Heart right ventricle (tissue), 16 donors: ENCODE measurements at places on chromosomes 5 and 9. TPM values are rescaled to one million over a fixed set of nuclear protein-coding genes. Genes with fewer than 3 reads are reported as not detected.

- H3K27me3 ChIP-seq: no peaks in the 10 kb centered on the region
- H3K4me3 ChIP-seq: no peak overlapping the region
- no peaks in the 10 kb centered on the region for H3K36me3 ChIP-seq
- H3K4me1 ChIP-seq: peaks cover 18% of the 10 kb centered on the region
- peak overlapping the region; percentile 28 for H3K27ac ChIP-seq
These were observed 29.5 kb upstream of the LHFPL2 start for GRCh38 chr5:78677777-78678668.

GRCh38 chr9:20592673-20593072 lies 29.6 kb downstream of the MLLT3 start:
- H3K36me3 ChIP-seq: no peaks in the 10 kb centered on the region
- H3K27me3 ChIP-seq: no peaks in the 10 kb centered on the region
- no peak for DNase-seq
- H3K4me1 ChIP-seq: no peaks in the 10 kb centered on the region
- no peak overlapping the region for H3K27ac ChIP-seq

DNA sequence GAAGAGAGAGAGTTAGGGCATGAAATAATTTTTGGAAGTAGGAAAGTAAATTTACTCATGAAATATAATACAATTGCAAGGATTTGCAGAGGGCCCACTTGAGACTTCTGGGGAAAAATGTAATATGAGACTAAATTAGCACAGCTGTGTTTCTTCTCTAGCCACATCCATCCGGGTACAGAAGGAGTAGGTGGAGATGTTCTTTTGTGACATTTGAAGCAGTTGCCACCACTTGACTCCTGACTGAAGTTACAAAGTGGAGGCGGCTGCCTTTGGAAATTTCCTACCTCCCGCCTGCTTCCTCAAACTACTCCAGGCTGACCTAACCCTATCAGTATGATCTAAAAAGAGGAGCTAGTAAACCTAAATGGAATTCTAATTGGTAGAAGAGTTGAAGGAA lies 58.1 kb upstream of the SHISAL2B start:
- no peak overlapping the region for H3K27ac ChIP-seq
- peaks cover 4% of the 10 kb centered on the region for H3K4me1 ChIP-seq
- H3K36me3 ChIP-seq: no peaks in the 10 kb centered on the region
- H3K27me3 ChIP-seq: no peaks in the 10 kb centered on the region
- no peak overlapping the region for H3K4me3 ChIP-seq

DNA sequence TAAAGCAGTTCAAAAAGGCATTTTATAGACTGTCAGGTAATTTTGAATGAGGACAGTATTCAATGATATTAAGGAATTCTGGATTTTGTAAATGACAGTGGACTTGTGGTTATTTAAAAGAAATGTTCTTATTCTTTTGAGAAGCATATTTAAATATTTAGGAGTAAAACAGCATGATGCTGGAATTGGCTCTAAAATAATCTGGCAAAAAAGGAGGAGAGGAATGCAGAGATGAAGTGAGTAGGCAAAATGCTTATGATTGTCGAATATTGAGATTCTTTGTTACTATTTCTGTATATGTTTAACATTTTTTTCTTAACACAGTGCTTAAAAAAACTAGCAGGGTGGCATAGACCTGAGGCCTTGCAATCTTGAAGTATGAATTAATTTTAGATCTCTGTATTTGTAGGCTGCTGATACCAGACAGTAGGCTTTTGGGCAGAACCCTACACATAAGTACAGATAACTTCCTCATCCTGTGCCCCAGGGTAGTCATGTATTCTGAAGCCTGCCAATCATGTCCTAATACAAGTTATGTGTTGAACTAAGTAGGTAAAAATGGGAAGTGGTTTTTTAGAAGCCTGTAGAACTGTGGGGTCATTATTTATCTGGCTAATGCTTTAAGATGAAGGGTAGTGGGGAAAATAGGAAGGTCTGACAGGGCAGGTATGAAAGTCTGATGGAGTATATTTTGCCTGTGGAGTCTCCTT lies 9.4 kb downstream of the CD180 start:
- H3K4me3 ChIP-seq: no peak overlapping the region
- no peaks in the 10 kb centered on the region for H3K36me3 ChIP-seq
- no peak overlapping the region for H3K27ac ChIP-seq
- DNase-seq: no peak
- peaks cover 7% of the 10 kb centered on the region for H3K4me1 ChIP-seq

DNA sequence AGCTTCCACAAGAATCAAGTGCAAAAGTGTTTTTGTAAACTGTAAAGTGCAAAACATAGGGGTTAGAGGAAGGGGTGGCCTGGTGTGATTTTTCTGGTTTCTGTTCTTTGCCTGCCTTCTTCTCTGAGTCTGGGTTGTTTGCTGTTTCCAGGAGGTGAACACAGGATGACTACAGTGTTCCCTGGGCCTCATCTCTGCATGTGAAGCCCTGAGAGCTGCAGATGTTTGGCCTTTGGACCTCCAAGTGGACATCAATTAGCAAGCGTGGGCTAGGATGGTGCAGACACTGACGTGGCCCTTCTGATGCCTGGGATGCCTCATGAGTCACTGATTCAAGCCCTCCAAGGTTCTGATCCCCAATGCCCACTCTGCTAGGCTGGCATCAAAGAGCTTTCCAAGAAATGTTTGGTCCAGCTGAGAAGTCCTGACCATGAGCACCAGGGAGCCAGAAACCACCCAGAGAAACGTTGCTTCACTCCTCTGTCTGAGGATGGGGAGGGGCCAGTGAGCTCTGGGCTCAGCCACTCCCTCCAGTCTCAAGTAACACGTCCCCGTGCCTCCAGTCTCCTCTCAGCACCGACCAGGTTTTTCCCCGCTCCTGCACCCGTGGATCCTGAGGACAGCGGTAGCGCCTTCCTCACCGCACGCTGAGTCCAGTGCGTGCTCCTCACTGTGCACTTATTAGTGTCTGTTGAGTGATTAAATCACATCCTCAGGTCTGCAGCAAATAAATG lies 7.6 kb downstream of the IL9 start:
- H3K27ac ChIP-seq: no peak overlapping the region
- H3K4me3 ChIP-seq: no peak overlapping the region
- H3K27me3 ChIP-seq: no peaks in the 10 kb centered on the region
- DNase-seq: no peak

DNA sequence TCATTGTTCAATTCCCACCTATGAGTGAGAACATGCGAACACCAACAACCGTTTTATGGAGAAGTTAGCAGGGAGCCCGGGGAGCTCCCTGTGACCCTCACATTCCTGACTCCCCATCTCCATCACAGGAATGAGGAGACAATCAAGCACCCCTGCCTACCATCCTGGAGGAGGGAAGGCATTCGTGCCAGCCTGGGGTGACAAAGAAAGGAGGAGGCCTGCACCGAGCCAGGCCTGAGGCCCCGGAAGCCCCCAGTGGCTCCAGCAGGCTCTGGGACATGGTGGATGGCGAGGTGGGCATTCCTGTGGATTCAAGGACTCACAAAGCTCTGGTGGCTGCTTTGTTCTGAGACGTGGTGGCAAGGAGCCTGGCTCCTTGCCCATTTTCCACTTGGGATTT lies 36.5 kb upstream of the UGT3A1 start:
- DNase-seq: no peak
- no peak overlapping the region for H3K27ac ChIP-seq
- H3K4me1 ChIP-seq: no peaks in the 10 kb centered on the region
- no peak overlapping the region for H3K4me3 ChIP-seq
- H3K27me3 ChIP-seq: no peaks in the 10 kb centered on the region

CENPP gene
- 3.0 TPM for total RNA-seq

CYSTM1 gene
- total RNA-seq: 91.5 TPM

SLC36A3 gene
- not detected for total RNA-seq
